ENCODE measurements at places on chromosomes 4 and X. TPM values are rescaled to one million over a fixed set of nuclear protein-coding genes. Genes with fewer than 3 reads are reported as not detected.

GRCh38 chrX:87409113-87409841, 108.3 kb upstream of the KLHL4 start:
- DNase-seq: no peak

DNA sequence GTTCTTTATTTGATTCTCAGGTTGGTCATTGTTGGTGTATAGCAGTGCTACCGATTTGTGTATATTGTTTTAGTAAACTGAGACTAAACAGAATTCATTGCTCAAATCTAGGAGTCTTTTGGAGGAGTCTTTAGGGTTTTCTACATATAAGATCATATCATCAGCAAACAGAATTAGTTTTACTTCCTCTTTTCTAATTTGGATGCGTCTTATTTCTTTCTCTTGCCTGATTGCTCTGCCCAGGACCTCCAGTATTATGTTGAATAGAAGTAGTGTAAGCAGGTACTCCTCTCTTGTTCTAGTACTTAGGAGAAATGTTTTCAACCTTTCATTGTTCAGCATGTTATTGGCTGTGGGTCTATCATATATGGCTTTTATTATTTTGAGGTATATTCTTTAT, 92.6 kb downstream of the IQCM start:
- no peak for DNase-seq

DNA sequence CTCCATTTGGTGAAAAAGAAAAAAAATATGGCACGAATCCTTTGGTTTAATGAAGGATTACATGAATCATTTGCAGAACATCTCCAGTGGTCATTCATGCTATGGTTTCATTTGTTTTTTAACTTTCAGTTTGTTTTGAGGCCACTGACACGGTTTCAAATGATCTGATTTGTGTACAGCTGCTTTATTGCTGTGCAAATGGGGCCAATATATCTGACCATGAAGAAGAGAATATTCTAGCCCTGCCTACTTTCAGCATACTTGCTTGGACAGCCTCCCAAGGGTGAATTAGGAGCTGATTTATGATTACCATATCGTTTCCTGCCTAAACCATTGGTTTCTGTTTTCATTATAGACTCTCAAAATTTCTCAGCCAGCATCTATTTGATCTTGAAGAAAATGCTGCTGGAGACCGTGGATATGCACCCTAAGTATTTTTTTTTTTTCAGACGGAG, 30.7 kb downstream of the SPARCL1 start:
- DNase-seq: no peak

GRCh38 chr4:175514174-175514573, 297.9 kb downstream of the GPM6A start:
- no peak for DNase-seq

DNA sequence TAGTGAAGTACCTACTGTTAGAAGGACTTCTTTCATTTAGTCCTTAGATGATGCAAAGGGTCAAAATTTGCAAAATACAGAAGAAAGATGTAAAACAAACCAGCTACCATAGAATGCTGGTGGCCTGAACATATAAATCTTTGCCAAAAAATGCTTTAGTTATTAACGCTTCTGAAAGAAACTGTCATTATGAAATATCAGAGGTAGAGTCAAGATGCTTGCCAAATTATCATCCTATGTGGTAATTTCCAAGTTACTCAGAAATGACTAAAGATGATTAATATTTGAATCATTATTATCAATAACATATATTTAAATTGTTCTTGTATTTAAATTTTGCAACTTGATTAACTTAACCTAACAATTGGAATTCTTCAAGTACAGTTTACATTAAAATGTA, 588.4 kb upstream of the FAM241A start:
- no peak for DNase-seq

DNA sequence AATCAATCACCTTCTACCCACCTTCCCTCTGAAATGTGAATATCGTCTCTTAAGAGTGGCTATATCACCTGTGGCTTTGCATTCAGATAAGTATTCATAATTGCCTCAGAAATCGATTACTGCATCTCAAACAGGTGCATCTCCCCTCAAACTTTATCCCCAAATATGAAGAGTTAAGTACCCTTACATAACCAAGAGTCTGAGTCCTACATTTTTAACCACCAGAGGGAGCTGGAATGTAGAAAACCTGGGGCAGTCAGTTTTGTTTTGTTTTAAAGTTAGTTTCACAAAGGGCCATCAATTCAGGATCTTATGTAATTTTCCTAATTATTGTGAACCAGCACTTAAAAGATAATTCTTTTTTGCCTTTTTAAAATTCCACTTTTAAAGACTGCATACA, 5.7 kb downstream of the TCEANC start:
- DNase-seq: no peak

The TLR8 gene
- total RNA-seq: not detected

DNA sequence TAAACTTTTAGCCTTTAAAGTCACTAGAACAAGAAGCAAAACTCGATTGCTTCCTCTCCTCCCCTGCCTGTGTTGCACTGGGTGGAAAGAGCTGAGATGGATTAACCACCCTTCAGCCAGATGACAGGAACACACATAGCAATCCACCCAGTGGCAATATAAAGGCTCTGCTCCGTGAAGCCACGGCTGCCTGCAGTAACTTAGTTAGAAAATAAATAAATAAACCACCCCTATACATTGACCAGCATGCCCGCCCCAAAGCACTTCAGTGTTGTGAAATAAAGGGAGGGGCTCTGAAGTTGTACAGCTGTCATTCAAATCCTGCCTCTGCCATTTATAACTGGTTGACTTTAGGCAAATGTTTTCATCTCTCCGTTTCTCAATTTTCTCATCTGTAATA, 217.1 kb upstream of the LDB2 start:
- peak; percentile 29 for DNase-seq

DNA sequence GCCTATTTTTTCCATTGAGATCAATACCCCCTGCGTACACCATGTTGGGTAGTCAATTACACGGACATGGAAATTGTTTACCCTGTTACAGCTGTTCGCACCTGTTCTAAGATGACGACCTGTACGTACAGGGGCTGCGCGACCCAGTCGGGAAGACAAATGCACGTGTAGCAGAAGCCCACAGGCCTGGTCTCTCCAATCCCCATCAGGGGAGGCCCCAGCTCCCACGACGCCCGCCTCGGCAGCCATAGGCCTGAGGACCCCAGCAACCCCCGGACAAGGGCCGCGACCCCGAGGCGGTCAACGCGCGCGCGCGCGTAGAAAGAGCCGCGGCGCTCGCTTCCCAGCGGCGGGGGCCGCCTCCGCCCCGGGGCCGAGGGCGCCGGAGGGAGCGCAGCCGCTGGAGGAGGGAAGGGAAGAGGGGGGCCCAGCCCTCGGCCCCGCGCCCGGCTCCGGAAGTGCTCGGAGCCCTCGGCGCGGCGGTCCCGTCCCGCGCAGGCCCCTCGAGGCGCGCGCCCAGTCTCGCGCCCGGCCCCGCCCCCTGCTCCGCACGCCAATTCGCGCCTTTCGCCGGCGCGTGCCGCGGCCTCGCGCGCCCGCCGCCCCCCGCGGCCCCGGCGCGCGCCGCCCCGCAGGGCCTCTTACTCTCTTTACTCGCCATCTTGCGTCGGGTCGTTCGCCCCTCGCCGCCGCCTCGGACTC, 618 bp downstream of the RBBP7 start:
- DNase-seq: peak; percentile 58

The FAM9B gene
- total RNA-seq: not detected

- no peak for DNase-seq
Measured at GRCh38 chrX:35244088-35244741, 301.6 kb downstream of the FAM47B start.

The ABLIM2 gene
- 0.90 TPM for total RNA-seq

The PRSS48 gene
- total RNA-seq: not detected

The CT45A3 gene
- total RNA-seq: not detected

The ETDB gene
- not detected for total RNA-seq

DNA sequence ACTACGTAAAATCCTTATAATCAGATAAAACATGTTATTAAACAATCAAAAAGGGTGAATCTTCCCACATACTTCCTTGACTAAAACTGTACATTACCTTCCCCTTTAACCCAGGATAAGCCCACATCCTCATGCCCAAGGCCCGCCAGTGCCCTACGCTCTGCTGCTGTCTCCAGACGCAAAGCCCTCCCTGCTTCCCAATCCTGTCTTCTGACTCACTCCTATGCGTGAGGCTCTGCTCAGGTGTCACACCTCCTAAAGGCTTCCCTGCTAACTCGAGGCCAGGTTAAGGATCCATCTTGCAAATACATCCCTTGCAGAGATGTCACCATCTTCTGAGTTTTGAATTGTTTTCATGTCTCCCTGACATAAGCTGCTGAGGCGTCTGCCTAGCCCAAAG, 61.6 kb downstream of the STX18 start:
- peak; percentile 46 for DNase-seq

The SHROOM2 gene
- total RNA-seq: 15.3 TPM

- no peak for DNase-seq
Measured at GRCh38 chr4:96194993-96195392, 355.1 kb downstream of the PDHA2 start.

DNA sequence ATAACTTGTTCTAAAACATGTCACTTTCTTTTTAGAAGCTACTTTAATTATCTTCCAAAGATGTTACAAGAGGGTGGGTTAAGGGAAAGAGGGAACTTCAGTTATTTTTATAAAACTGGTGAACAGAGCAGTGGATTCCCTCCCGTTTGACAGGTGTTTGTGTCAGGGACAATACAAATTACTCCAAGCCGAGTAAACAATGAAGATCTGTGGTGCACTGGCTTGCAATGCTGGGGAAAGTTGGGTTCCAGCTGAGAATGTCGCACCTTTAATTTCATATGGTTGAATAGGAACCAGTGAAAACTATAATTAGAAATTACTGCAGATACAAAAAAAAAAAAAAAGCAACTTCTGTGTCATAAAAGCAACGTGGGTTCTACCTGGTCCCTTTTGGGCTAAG, 98.6 kb upstream of the TTC29 start:
- no peak for DNase-seq

DNA sequence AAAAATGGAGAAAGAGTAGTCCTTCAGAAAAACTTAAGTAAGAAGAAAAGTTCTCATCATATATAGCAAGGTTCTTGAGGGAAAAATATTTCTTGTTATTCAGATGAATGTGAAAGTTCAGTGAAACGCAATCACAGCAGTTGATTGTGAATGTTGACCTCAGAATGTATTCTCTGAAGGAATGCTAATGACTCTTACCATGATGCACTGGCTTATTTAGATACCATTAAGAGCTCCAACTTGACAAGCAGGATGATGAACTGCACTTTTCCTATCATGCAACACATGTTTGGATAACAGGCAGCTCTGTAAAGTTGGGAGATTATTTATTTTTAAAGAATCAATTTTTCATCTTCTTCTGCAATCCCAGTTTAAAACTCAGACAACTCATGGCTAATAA, 115.5 kb upstream of the MYOZ2 start:
- DNase-seq: no peak

DNA sequence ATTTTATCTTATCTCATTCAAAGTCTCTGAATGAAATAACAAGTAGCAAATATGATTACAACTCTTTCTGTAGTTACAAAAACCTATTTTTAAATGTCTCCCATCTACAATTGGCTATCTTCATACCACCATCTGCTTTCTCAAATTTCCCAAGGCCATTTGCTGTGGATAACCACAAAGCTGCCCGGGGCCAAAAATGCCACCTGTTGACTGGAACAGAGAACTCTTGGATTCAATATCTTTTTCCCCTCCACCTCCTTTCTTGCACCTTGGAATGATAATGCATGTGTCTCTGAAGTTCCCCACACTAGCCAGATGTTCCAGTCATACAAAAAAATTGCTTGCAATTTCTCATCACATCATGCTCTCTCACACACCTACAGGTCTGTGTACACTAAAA, 93.3 kb upstream of the SCML1 start:
- no peak for DNase-seq

The WNK3 gene
- total RNA-seq: 22.8 TPM

The IL2 gene
- not detected for total RNA-seq

The AKAP14 gene
- not detected for total RNA-seq

DNA sequence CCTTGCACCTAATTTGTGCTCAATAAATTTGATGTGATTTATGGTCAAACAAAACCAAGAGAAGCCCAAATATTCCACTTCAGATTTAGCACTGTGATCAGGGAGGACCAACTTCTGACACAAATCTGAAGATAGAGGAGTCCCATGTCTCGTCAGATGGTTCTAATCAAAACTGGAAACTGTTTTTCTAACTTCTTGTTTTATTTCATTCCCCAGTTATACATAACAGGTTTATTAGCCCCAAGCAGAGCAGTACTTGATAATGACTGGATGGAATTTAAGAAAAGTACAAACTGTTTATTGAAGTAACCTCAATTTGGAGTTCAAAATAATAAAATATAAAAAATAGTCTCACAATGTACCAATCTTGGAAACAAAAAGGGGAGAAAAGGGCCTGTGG, 310.3 kb downstream of the LDB2 start:
- no peak for DNase-seq

The ARSJ gene
- total RNA-seq: 1.1 TPM
